ENCODE measurements at places on chromosomes 2 and 18. TPM values are rescaled to one million over a fixed set of nuclear protein-coding genes. Genes with fewer than 3 reads are reported as not detected.

The PLGLB2 gene
- 1.8 TPM for total RNA-seq

The HOXD4 gene
- total RNA-seq: 0.97 TPM

DNA sequence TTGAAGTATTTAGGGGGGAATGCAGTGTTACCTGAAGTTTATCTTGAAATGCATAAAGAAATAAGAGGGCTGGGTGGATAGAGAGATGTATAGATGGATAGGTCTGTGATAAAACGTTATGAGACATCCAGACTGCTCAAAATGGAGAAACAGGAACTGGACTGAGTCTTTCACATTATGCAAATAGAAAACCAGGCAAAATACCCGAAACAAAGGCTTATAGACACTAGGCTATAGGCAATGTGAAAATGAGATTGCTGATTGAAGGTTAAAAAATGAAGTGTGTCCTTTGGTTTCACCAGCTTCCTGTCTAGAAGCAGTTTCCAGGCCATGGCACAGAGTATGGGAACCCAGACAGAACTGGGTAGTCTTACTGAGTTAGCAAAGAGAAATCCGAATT lies 24.9 kb upstream of the SLC3A1 start:
- no peak for DNase-seq

DNA sequence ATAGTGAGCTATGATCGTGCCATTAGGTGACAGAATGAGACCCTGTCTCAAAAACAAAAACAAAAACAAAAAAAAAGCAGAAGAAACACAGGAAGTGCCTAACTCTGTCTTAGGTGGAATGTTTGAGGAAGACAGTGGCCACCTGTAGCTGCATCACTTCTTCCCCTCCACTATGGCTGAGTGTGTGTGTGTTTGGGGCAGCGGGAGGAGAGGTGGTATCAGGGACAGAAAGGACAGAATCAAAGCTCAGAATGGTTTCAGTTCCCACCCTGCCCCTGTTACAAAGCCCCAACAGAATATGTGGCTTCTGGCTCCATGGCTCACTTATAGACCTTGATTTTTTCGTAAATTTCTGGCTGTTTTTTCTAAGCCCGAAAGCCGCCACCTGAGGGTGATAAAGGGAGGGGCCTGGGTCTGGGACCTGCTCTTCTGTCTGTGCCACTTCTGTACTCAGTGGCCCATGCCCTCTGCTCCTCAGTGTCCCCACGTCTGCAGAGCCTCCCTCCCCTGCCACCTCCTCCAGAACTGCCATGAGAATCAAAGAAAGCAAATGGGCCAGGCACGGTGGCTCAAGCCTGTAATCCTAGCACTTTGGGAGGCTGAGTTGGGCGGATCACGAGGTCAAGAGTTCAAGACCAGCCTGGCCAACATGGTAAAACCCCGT lies 27.4 kb downstream of the SERTAD2 start:
- no peak for DNase-seq

DNA sequence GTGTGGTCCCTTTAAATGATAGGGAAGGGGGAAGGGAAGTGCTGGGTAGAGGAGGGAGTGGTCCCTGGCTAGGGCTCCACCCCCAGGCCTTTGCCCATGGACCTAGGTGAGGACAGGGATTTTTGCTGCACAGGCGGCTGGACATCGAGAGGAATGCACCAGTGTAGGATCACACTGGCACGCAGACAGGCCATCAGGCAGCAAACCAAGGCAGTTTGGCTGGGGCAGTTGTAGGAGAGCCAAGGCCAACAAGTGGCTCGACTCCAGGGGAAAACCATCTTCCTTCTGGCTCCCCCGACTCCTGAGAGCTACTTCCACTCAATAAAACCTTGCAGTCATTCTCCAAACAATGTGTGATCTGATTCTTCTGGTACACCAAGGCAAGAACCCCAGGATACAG lies 402.0 kb upstream of the LRRTM1 start:
- DNase-seq: no peak

GRCh38 chr2:162579169-162579568 lies 235.2 kb downstream of the GCA start:
- DNase-seq: no peak

DNA sequence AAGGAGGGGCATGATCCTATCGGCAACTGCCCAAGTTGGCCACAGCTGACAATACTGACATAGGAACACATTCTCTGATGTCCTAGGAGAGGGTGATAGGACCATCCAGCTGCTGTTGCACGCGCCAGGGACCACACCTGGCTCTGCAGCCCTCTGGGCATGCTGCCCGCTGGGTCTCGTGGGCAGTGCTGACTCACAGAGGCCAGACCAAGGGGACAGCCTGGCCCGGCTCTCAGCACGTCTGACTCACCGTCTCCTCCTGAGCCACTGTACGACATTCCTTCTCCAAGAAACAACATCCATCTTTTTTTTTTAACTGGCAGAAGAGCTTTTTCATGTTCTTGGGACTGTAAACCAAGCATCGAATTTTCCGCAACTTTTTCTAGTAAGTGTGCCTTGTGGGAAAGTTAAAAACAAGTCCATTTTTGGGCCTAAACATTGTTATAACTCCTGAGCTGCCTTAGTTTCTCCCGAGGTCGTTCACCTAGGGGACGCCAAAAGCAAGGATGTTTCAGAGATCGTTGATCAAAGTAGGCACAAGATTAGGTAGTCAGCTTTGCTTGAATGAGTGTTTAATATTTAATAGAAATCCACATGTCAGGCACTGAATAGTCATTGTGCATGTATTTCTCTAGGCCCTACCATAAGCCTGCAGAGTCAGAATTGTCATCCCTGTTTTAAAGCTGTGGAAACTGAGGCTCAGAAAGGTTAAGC lies 100.3 kb downstream of the TTC32 start:
- DNase-seq: peak; percentile 53
